ENCODE measurements at places on chromosomes 7 and 10.
A peak's percentile ranks its signal among the peaks of the same experiment; 100 is the strongest.

DNA sequence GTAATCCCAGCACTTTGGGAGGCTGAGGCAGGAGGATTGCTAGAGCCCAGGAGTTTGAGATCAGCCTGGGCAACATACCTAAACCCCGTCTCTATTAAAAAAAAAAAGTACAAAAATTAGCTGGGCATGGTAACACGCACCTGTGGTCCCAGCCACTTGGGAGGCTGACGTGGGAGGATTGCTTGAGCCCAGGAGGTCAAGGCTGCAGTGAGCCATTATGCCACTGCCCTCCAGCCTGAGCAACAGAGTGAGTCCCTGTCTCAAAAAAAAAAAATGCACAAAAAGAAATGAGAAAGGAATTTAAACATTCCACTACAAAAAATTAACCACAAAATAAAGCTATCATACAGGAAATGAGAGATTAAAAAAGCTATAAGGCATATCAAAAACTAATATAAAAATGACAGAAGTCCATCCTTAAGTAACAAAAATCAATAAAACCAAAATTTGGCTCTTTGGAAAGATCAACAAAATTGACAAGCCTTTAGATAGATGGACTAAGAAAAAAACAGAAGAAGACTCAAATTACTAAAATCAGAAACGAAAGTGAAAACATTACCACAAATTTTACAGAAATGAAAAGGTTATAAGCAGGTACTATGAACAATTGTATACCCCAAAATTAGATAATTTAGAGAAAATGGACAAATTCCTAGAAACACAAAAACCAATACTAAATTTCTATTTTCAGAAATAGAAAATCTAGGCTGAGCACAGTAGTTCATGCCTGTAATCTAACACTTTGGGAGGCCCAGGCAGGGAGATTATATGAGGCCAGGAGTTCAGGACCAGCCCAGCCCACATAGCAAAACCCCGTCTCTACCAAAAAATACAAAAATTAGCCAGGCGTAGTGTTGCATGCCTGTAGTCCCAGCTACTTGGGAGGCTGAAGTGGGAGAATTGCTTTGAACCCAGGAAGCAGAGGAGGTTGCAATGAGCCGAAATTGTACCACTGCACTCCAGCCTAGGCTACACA, 42.4 kb upstream of the NANOS1 start:
- peaks cover 19% of the 10 kb centered on the region for H3K4me1 ChIP-seq
- H3K4me3 ChIP-seq = no peak overlapping the region
- H3K27ac ChIP-seq = no peak overlapping the region
- no peak for DNase-seq
- peaks cover 9% of the 10 kb centered on the region for H3K36me3 ChIP-seq
- peaks cover 16% of the 10 kb centered on the region for H3K27me3 ChIP-seq

- no peak for DNase-seq
- H3K4me1 ChIP-seq = peaks cover 40% of the 10 kb centered on the region
- H3K27me3 ChIP-seq = peaks cover 14% of the 10 kb centered on the region
- H3K4me3 ChIP-seq = no peak overlapping the region
- H3K27ac ChIP-seq = no peak overlapping the region
- H3K36me3 ChIP-seq = no peaks in the 10 kb centered on the region
Observed at GRCh38 chr10:121428867-121429266, 169.4 kb downstream of the FGFR2 start.

DNA sequence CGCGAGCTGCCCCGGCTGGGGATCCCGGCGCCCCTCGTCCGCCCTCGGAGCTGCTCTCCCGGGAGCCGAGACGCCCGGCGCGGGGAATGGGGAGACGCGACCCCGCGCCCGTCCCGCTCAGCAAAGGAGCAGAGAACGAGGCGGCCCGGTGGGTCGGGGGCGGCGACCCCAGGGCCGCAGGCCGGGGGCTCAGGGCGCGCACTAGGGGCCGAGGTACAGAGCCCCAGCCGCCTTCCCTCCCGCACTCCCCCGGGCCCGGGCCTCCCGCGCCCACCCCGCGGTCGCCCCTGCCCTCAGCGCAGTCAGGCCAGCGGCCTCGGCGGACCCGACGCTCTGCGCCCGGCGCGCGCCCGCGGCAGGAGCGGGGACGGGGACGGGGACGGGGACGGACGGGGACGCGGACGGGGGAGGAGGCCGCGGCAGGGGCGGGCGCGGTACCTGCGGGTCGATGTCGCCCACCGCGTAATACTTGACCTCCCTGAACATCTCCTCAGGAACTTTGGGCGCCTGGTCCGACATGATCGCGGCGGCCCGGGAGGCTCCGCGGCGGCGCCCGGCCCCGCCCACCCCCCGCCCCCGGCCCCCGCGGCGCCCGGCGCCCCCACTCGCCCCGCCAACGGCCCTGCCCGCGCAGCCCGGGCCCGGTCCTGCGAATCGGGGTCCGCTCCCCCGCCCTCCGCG, 373 bp downstream of the PAXIP1 start:
- no peak overlapping the region for H3K4me3 ChIP-seq
- peak; percentile 72 for DNase-seq
- H3K27ac ChIP-seq = no peak overlapping the region
- H3K27me3 ChIP-seq = peaks cover 3% of the 10 kb centered on the region

DNA sequence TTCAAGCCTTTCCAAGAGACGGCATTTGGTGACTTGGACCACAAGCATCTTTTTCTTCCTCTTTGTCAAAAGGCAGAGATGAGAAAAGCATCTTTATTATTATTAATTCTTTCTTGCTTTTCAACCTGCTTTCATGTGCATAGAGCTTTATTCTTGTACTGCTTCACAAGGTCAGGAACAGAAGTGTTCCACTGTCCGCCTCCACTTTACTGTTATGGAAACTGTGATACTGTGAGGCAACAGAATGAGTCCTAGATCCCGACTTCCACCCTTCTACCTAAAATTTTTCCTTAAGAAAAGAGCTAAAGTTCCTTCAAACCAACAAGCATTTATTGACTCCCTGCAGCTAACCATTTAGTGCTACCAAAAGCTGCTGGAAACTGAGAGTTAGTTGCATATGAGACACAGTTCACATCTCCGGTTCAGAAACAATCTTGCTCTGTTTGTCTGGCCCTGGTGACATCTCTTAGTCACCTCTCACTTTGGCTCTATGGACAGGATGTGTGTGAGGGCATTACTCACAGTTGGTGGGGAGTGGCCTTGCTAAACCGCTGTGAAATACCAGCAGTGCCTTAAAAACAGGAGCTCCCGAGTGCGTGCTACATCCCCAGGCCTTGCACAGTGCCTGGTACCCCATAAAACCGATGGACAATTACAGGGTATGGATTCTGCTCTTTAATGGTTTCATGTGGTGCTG, 77.1 kb upstream of the TRIL start:
- peaks cover 69% of the 10 kb centered on the region for H3K4me1 ChIP-seq
- H3K36me3 ChIP-seq = peaks cover 5% of the 10 kb centered on the region
- H3K4me3 ChIP-seq = no peak overlapping the region
- peak overlapping the region; percentile 79 for H3K27ac ChIP-seq
- DNase-seq = no peak

GRCh38 chr7:24574386-24574785, 1.1 kb downstream of the PALS2 start:
- peak overlapping the region; percentile 93 for H3K27ac ChIP-seq
- H3K4me1 ChIP-seq = peaks cover 53% of the 10 kb centered on the region
- H3K27me3 ChIP-seq = peaks cover 29% of the 10 kb centered on the region
- peak overlapping the region; percentile 99 for H3K4me3 ChIP-seq
- no peak for DNase-seq
- peaks cover 8% of the 10 kb centered on the region for H3K36me3 ChIP-seq

GRCh38 chr7:30468791-30469190, 9.8 kb downstream of the NOD1 start:
- H3K27ac ChIP-seq = no peak overlapping the region
- no peak overlapping the region for H3K4me3 ChIP-seq
- H3K36me3 ChIP-seq = no peaks in the 10 kb centered on the region
- no peak for DNase-seq
- H3K27me3 ChIP-seq = peaks cover 9% of the 10 kb centered on the region

GRCh38 chr10:79305515-79305914, 41.8 kb upstream of the PPIF start:
- H3K27ac ChIP-seq = no peak overlapping the region
- DNase-seq = no peak
- H3K4me1 ChIP-seq = peaks cover 17% of the 10 kb centered on the region
- H3K4me3 ChIP-seq = no peak overlapping the region
